ENCODE measurements at places on chromosomes 1 and 21.

- DNase-seq = no peak
Measured at GRCh38 chr1:51282605-51283004, 46.5 kb downstream of the RNF11 start.

GRCh38 chr1:182351790-182352364 lies 39.7 kb downstream of the GLUL start:
- DNase-seq = no peak

- DNase-seq = no peak
Measured at GRCh38 chr1:43857163-43857562, 76.4 kb upstream of the ARTN start.

DNA sequence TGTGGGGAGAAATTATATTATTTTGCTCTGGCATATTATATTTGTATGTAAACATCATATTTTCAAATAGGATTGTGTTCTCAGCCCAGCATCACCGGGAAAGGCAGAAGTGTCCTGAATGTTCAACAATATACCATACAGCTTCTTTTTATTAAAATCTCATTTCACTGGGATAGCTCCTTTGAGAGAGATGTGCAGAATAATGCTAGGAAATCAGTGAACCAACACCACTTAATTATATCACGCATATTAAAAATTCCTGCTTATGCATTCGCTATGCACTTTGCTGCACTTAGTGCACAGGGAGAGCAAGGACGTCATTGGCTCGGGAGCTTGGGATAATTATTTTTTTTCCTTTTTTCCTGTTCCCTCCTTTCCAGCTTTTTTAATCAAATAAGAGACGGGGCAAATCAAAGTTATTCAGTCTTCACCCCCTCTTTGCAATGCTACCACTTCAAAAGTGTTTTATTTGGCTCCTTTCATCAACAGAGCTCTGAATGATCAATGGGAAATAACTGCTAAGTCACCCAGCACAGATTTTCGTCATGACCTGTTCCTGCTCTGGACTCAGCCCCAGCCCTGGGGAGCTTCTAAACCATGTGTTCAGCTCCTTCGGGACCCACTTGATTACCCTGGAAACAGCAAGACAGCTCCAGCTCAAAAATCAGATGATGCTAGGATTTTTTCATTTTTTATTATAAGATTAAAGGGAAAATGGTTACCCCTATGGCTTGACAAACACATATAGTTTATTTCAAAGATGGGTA lies 165.5 kb upstream of the DUSP10 start:
- DNase-seq = no peak

DNA sequence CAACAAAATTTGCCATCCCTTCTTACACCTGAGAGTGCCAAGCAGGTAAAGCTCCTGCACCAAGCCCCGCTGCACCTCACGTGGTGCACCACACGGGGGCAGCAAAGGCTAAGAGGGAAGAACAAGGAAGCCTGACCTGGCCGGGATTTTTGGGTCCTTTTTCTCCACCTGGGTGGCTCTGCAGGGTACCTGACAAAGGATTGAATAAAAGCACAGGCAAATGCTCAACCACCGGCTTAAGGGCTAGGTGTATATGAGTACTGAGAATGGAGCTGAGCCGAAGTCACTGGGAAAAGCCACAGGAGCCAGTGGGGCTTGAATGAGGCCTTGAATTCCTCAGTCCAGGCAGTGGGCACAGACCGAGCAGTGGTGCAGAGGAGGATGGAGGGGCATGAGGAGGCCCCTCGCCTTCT lies 36.4 kb downstream of the ZNF697 start:
- DNase-seq = peak; percentile 69

- DNase-seq = no peak
Measured at GRCh38 chr1:160722726-160723125, 11.1 kb upstream of the CD48 start.

DNA sequence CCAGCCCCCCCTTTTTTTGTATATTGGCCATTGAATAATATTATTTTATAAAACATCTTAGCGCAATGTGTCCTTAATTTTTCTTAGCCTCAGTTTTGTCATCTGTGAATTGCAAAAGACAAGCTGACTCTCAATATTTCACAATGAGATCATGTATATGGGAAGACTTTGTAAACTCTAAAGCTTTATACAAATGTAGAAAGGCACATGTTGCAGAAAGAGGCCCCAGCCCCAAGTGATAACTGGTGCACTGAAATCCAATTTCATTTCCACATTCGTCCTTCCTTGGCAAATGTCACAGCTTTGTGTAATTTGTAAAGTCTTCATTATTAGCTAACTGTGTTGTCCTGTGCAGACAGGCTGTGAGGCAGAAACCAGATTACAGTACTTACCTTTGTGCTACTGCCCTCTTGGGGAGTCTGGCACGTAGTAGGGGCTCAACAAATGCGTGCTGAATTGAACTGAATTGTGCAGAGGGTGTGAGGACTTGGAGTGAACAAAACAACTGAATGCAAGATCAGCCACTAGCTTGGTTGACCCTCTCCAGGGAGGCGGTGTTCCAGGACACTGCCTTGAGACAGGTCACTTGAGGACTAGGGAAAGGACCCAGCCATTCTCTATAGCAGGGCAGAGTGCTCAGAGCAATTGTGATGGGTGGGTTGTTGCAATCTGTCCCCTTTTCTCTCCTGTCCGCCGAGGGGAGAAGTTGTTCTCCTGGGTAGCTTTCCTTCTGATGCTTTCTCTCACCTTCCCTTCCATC lies 74.6 kb downstream of the LMO4 start:
- no peak for DNase-seq

DNA sequence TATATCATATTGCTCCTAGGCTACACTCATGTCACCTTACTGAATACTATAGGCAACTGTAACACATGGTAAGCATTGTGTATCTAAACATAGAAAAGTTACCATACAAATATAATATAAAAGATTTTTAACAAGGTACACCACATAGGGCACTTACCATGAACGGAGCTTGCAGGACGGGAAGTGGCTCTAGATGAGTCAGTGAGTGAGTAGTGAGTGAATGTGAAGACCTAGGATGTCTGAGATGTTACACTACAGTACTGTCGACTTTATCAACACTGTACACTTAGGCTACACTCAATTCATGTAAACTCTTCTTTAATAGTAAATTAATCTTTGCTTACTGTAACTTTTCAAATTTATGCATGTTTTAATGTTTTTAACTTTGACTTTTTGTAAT lies 81.0 kb upstream of the PLD5 start:
- DNase-seq = peak; percentile 1

DNA sequence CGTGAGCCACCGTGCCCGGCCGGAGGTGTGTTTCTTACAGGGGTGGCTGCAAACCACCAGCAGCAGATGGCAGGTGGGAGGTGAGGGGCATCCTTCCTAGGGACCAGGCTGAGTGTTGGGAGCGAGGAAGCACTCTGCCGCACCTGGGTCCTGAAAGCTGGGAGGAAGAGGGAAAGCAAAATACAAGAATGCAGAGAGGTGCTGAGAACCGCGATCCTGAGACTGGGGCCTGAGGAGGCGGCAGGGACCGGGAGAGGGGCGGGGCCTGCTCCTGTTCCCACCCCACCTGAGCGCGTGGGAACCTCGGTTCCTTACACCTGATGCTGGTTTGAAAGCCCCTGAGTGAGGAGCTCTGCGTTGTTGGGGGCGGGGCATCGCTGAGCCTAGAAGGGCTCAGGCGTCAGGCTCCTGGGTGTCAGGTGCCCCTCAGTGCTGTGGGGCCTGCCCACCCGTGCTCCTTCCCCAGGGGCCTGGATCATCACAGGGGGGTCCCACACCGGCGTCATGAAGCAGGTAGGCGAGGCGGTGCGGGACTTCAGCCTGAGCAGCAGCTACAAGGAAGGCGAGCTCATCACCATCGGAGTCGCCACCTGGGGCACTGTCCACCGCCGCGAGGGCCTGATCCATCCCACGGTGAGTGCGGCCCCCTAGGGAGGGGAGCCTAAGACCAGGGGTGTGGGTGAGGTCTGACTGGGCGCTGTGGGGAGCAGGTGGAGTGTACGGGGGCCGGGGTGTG lies 15.5 kb downstream of the TRPM2 start:
- no peak for DNase-seq

- no peak for DNase-seq
Measured at GRCh38 chr1:209755926-209756614, at the start of gene TRAF3IP3. Gene TRAF3IP3, plus strand, starts transcription at chr1:209756053. Its CDS starts 3,987 bp downstream, at chr1:209760040.

- no peak for DNase-seq
Measured at GRCh38 chr1:56404561-56405030, 174.8 kb downstream of the PLPP3 start.

Measured in ELR (cell line).